ENCODE measurements at places on chromosomes 12 and 14.

DNA sequence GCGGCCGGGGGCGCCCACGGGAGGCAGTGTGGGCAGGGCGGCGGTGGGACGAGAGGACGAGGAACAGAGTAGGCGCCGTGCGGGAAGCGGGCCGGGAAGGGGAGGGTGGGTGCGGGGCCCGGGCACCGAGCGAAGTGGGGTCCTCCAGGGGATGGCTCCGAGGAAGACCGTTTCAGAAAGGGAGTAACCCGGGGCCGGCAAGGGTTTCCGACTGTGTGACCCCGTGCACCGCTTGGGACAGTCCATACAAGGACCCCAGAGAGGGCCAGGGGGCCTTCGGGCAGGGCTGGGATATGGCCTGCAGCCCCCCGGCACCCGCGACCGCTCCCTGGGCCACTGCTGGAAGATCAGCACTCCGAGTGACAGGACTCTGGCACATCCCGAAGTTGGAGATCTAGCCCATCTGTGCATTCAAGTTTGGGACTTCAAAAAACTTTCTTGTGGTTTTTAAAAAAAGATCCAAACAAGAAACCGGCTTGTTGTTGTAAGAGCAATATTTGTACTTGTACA, 448 bp downstream of the TSPAN9 start:
- no peak for DNase-seq

GRCh38 chr12:71478270-71478669, 38.7 kb downstream of the LGR5 start:
- DNase-seq = no peak

DNA sequence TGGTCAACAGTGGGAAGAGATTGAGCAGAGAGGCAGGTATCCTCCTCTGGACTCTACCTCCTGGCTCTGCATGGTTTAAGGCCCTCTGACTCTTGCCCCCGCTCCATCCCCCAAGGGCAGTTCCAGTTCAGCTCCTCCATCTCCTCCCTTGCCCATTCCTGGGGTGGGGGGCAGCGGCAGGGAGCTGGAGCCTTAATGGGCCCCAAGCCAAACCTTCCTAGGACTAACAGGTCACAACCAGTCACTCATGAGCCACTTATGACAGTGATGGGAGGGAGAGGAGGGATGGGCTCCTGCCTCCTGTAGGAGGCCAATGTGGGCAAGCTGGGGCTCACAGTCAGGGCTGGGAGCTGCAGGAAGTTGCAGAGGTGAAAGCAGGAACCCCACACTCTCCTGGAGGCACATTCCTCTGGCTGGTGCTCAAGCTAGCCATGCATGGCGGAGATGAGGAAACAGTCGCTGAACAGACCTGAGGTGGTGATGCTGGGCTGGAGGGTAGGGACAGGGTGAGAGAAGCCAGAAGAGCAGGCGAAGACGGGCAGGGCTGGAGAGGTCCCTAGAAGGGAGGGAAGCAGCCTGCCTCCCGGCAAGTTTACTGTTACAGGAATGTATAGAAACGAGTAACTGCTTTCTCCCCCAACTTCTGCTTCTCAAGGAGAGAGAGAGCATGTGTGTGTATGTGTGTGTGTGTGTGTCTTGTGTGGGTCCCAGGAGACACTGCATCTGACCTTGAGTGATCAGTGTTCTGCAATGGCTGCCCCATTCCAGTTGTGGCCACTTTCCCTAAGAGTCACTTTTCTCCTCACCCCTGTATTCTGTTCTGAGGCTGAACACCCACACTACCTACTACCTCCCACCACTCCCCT, 5.0 kb upstream of the RAPGEF3 start:
- DNase-seq = no peak

DNA sequence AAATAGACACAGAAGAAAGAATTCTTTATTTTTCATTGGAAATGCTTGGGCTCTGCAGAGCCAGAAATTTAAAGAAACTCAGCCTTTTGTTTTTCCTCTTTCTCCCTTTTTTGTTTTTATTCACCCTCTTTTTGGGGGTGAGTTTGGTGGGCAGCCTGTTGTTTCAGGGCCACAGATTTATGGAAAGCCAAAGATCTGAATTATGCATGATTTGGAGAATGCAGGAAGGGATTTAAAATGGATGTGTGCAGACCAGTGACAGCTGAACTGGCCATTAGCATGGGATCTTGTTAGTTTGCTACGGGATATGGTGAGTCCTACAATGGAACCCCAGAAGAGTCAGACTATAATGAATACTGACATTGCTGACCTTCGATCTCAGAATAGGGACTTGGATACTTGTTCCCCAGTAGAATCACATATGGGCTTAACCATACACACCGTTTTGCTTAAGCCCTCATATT, 7.7 kb upstream of the ATXN2 start:
- DNase-seq = no peak

GRCh38 chr14:74634964-74635363, 22.9 kb upstream of the LTBP2 start:
- DNase-seq = no peak

DNA sequence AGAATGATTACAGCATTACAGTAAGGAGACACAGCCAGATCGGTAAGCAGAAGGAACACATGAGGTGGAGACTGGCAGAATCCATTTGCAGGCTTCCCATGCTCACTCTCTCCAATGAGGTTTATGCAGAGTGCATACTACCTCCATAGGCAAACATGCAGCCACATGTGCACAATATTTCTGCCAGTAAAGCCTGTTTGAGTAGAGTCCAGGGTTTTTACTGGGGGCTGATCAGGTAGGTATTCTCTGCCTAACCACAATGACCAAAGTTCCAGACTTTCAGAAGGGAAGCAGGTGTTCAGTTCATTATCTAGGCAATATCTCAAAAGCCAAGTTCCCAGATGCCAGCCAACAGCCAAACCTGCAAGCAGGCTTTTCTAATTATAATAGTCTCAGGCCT, 31.1 kb downstream of the INTS13 start:
- DNase-seq = no peak

GRCh38 chr12:29072631-29073030, 76.4 kb upstream of the FAR2 start:
- no peak for DNase-seq

DNA sequence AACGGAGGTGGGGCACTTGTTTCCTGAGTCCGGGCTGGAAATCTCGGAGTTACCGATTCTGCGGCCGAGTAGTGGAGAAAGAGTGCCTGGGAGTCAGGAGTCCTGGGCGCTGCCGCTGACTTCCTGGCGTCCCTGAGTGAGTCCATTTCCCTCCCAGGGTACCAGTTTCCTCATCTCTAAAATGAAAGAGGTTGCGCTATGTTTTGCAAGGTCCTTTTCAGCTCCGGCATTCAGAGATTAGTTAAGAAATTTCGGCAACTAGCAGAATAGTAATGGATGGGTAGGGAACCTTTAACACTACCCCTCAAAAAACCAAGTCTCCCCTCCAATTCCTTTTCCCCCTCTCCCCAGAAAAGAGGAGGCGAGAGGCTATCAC, 724 bp downstream of the BLOC1S1 start:
- no peak for DNase-seq

DNA sequence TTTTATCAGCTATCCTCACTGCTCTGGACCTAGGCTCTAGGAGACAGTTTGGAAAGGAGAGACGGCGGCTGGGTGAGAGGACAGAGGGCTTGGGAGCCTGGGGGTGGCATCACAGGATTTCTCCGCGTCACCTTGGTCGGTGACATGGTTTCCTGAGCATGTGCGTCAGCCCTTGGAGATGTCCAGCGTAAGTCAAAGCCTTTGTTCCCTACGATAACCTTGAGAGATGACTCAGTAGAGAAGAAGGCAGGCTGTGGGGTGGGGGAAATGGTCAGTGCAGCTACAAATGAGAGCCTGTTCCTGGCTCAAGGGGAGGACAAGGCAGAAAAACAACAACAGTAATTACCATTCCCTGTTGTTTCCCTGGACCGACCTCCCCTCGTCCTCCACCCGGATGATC, 90.2 kb upstream of the TBX3 start:
- DNase-seq = no peak

- DNase-seq = no peak
These were observed at the start of gene SRGAP1 for GRCh38 chr12:63844391-63845341. TSS of gene SRGAP1 (plus strand) at chr12:63844700. CDS start at chr12:63844817, 117 bp downstream.

GRCh38 chr12:22048351-22049041, 2.5 kb downstream of the CMAS start:
- DNase-seq = no peak

DNA sequence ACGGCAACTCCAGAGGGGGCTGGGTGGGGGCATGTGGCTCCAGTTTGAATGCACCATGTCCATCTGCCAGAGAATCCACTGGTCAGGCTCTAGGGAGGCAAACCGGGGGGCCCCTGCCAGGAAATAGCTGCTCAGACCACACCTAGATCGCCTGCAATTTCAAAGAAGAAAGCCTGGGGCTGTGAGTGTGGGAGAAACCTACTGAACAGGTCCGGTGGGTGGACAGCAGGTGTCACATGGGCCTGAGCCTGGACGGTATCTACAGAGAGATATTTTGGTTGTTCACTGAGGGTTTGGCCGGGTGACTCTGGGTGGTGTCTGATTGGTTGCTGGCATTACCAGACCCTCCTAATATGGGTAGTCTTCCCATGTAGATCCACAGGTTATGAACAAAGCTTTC, 32.0 kb downstream of the DAO start:
- DNase-seq = no peak

- DNase-seq = no peak
These were observed 247.1 kb upstream of the SRRM4 start for GRCh38 chr12:118734266-118734665.

GRCh38 chr12:32754111-32754510, 1.6 kb downstream of the YARS2 start:
- DNase-seq = no peak

DNA sequence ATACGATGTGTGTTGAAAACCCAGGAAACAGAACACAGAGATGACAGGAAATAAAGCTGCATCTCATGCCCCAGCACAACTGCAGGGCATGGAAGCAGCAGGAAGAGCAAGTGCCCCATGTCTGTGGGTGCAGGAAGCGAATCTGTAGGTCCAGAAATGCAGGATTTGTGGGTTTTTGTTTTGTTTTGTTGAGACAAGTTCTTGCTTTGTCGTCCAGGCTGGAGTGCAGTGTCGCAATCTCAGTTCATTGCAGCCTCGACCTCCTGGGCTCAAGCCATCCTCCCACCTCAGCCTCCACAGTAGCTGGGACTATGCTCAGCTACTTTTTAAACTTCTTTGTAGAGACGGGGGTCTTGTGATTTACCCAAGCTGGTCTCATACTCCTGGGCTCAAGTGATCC, 6.2 kb upstream of the RPS6KL1 start:
- DNase-seq = no peak

DNA sequence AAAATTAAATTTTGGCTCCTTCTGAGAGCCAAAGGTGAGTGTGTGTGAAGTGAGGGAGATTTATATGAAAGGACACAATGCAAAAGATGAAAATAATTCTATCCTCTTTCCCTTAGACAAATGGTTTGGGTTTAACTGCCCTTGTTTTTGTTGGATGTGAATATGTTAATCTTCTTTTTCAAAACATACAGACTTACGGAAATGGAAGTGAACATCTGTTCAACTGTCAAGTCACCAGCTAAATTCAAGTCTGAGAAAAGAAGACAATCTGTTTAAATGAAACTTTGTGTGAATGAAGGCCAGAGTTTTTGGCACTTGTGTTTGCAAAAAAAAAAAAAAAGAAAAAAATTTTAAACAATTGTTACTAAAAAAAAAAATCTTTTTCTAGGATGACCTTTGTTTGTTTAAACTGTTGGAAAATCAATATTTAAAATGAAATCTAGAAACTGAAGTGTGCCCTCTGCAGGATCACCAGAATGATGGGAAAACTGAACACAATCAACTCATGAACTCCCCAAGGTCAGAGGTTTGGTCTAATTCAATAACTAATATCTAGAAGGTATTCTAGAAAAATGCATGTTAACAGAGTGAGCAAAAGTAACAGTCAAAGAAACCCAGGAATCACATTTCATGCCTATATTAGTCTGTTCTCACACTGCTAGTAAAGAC, 448.8 kb downstream of the FLRT2 start:
- DNase-seq = no peak

- no peak for DNase-seq
These were observed 1.3 kb downstream of the KRT78 start for GRCh38 chr12:52847335-52848102.

DNA sequence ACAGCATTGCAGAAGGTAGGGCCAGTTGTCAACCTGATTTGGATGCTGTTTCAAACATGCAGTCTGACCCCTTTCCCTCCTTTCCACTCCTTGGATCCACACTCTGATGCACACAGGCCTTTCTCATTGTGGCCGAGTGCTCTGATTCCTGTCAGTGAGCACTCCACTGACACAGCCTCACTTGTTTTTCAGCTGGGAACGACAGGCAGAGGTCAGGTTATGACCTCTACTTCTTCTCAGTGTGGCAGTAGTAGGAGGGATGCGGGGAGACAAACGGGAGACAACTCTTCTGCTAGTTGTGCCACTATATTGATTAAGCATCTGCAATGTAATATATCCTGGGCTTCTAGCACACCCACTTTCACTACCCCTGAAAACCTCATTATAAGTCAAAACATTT, 61.8 kb downstream of the DERA start:
- no peak for DNase-seq

DNA sequence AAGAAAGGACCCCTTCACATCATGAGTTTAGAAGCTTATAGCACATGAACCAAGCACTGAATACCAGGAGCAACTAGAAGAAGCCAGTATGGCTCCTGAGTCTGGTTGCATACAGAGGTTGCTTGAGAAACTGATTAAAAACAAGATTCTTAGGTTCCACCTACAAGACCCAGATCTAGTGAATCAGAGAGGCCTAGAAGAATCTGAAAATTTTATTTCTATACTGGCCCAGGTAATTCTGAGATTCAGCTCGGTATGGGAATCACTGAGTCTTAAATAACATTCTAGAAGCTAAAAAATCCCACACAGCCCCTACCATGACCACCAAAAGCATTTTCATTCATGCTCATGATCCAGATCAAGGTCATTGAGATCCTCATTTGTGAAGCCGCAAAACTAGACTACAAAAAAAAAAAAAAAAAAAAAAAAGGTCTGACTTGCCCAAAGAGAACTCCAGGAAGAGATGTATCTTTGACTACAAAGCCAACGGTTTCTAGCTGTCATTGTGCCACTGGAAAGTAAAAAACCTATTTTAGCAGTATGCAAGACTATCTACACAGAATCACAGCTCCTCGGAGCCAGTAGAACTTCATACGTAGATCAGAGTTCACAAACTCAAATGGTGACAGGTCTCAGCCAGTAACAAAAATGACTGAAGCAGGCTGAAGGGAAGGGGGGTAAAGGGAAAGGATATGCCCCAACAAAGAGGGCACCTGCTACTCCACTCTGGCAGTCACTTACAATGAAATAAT, 168.4 kb upstream of the EGLN3 start:
- DNase-seq = no peak

DNA sequence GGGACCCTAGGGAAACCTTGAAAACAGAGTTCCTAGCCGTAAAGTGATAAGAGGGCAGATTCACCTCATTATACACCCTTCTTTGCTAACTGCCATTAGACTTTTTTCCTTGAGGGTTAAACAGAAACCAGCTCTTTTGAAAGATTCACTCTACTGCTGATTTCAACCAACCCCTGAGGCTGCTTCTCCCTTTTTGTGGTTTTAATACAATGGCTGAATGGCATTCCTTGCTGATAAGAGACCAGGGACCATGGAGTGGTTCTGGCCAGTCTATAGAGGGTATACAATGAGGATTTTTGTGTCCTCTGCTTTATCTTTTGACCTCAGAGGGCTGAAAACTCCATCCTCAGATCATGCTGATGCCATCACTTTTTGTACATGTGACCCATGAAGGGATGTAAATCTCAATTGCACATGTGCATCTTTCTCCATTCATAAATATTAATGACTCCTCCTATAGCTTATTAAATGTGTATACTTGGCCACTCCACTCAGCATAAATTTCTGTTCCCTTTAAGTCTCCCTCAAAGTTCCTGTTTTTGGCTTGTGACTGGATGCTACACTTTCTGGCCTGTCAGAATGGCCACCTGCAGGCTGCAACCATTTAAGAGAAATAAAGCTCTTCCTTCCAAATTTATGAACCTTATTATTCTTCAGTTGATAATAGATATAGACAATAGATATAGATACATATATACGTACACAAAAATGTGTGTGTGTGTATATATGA, 233.8 kb upstream of the SEL1L start:
- DNase-seq = no peak
